Aorta (tissue), 5 donors: ENCODE measurements at places on chromosomes 16 and 17.

DNA sequence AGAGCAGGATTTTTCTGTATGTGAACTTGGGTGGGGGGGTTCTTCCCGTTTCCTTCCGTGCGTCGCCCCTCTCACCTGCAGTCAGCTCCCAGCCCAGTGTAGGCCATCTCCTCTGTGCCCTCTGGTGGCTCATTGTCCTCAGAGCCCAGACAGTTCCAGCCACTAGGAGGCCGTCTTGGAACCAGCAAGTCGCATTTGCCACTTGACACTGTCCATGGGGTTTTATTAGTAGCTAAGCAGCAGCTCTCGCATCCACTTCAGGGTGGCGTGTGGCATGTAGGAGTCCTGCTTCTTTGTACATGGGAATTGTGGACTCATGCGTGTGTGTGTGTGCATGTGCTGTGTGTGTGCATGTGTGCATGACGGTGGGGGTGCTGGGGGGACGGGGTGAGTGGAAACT, 74.0 kb downstream of the SEC14L1 start:
- DNase-seq: no peak

DNA sequence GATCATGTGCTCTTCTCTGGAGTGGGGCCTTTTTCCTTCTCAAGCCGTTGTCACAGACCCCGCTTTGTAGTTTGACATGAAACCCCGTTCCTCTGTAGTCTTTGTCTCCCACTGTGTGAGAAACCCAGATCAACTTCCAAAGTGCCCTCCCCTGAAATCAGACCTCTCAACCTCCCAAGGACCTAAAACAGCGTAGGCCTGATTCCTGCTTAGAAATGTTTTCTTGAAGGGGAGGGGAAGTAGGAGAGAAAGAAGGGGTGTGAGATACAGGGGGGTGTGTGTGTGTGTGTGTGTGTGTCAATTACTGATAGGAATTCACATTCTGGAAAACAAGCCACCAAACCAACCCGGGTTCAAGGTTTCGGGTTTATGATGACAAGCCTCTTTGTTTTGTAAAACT, 1.4 kb downstream of the UBE2O start:
- DNase-seq: no peak

DNA sequence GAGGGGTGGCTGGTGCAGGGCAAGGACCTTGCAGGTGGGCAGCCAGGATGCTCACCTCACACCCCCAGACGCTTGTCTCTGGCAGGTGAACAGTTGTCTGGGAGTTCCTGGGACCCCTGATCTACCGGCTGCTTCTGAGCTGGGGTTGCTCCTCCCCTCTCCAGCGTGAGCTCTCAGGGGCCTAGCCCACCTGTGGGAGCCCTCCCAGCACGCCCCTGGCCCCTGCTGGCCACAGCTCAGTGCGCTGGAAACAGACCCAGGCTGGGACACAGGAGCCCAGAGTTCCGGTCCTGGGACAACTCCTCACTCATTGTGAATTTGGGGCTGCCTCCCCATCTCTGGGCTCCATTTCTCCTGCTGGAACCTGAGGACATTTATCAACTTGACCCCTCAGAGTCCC, 30.3 kb downstream of the ARHGAP23 start:
- no peak for DNase-seq

DNA sequence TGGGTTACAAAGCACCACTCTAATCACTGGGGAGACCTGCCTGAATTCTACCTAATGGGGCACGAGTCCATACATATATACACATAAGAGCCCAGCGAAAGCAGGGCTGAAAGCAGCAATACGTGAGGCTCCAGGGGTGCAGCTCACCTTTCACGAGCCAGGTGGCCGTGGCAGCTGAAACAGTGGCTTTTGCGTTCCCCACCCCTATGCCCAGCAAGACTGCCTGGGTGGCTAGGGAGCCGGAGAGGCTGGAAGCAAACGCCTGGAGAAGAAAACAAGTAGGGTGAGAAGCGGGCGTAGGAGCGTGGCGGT, 618 bp downstream of the RUSF1 start:
- DNase-seq: no peak

DNA sequence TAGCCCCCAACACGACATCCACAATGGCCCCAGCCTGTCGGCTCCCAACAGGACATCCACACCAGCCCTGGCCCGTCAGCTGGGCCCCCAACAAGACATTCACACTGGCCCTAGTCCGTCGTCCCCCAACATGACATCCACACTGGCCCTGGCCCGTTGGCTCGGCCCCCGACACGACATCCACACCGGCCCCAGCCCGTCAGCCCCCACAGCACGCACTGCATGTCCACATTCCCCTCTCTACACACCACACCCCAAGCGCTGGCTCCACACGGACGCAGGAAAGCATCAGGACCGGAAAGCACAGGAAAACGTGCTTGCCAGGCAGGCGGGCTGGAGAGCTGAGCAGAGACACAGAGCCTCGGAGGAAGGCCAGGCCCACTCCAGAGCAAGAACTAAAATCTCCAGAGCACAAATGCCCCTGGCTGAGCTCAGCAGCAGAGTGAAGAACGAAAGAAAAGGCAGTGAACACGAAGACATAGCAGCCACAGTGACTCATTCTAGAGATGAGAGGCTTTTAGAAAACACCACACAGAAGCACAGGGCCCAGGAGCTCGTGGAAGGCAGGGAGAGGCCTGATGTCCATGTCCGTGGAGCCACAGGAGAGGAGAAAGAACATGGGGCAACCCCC, 50.6 kb downstream of the LMF1 start:
- peak; percentile 63 for DNase-seq

DNA sequence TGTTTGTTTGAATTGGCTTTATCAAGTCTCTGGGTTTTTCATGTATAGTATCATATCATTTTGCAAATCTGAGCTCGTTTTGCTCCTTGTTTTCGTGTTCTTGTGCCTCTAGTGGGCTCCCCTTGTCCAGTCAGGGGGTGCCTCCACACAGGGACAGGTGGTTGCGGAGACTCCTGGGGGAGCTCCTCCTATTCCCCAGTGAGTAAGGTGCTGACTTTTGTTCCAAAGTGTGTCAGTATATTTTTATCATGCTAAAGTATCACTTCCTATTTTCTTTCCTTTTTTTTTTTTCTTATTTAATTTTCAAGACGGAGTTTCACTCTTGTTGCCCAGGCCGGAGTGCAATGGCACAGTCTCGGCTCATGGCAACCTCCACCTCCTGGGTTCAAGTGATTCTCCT, 30.3 kb upstream of the IL17C start:
- no peak for DNase-seq
